Renal cortical epithelial cell (primary cell): ENCODE measurements at places on chromosomes 12 and 14. TPM values are rescaled to one million over a fixed set of nuclear protein-coding genes. Genes with fewer than 3 reads are reported as not detected.

The CFAP251 gene
- total RNA-seq, result 2.4 and 16.5 TPM in 2 replicates

GRCh38 chr12:85301051-85301450 lies 21.0 kb downstream of the ALX1 start:
- DNase-seq, result no peak

DNA sequence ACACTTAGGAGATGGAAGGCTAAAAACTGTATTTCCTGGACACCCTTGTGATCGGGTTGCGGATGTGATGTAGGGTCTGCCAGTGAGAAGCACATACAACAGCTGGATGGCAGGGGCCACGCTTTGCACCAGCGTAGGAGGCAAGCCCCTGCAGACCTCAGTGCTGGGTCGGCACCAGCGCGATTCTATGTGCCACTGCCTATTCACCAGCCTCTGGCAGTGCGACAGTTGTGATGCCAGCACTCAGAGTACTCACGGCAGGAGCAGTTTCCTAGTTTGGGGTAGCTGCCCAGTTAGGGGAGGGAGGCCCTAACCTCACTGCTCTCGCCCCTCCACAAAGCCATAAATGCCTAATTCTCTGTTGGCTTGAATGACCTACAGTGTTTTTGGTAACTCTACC lies 31.6 kb downstream of the SPTLC2 start:
- no peak for DNase-seq

- no peak for DNase-seq
These were observed 16.0 kb upstream of the CMAS start for GRCh38 chr12:22029991-22030390.

DNA sequence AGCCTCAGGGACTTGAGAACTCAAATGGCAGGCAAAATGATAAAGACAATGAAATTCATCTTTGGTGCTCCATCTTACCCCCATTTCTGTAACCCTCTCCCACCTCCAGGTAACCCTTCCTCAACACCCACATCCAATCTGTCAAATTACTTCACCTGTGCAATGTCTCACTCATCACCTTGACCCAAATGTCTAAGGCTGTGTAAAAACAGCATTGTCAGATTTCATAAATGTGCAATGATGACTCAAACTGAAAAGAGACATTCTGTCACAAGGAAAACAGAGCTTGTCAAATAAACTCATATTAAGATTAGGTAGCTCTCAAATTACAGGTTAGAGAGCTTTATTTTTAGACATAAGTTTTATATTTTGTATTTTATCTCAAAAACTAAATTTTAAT lies 19.9 kb upstream of the COCH start:
- no peak for DNase-seq

DNA sequence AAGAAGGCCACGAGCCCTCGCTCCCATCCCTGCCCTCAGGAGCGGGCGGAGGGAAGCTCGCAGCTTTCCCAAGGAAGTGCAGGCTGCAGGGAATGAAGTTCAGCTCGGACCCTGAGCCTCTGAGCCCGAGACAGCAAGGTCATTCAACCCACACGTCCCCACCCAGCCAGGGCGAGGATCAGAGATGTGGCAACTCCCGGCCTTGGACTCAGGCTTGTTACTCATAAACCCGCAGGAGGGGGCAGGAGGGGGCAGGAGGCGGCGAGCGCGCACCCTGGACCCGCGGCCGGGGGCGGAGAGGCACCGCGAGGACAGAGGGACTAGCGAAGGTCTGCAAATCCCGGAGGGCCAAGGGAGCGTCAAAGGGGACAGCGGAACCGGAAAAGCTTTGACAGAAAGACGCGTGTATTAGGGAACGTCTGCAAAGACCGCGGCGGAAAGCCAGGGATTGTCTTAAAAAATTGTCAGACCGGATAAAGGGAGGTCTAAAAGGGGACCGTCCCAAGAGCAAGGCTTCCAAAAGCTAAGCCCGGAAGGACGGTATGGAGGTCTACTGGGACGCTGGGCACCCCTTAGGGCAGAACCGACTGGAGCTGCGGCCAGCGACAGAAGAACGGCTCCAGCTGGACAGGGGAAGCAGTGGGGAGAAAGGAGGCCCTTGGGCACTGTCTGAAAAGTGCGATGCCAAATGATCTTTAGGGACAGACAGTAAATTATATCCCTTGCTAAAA lies 611 bp upstream of the DCAF11 start:
- peak; percentile 88 for DNase-seq

The ADCK1 gene
- total RNA-seq, result 3.1 and 8.9 TPM in 2 replicates

The ARPC3 gene
- 367 and 745 TPM in 2 replicates for total RNA-seq

DNA sequence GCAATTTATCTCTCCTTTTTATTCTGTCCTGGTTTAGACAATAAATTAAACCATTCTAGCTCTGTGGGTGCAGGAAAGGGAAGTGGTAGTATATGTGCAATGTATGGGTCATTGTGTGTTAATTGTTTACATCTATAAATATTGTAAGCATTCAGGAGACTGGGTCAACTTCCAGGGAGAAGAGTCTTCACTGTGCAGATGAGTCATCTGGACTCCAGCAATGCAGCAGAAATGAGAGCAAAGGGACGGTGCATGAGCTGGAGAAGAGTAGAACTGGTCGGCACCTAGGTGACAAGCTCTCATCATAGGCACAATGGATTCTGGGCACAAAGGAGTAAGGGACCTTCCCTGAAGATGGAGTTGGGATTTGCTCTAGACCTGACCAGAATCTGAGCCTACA lies 211.1 kb upstream of the DAAM1 start:
- DNase-seq, result no peak

GRCh38 chr12:92147491-92147890 lies 1.8 kb upstream of the BTG1 start:
- DNase-seq, result no peak

- peak; percentile 38 for DNase-seq
These were observed 51.1 kb downstream of the HSPB8 start for GRCh38 chr12:119229837-119230236.

The SLC39A2 gene
- total RNA-seq, result not detected in 2 replicates

The PZP gene
- total RNA-seq, result not detected in 2 replicates

The C1R gene
- 4.2 and 82.9 TPM in 2 replicates for total RNA-seq

The KRT6C gene
- not detected in 2 replicates for total RNA-seq
